Nucleus accumbens (tissue), 56 donors: ENCODE measurements at places on chromosomes 6 and 20.

DNA sequence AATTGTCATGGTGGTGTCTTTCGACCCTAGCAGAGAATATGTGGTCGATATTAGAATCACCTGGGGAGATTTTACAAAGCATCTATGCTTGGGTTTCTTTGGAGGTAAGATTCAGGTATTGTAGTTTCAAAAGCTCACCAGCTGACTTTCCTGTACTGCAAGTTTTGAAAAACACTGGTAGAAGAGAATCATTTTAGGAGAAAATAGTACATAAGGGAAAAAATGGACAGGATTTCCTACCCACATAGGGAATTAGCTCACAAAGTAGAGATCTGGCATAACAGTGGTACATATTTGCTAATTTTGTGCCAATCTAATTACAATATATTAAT, 27.4 kb upstream of the ABT1 start:
- DNase-seq, result no peak

DNA sequence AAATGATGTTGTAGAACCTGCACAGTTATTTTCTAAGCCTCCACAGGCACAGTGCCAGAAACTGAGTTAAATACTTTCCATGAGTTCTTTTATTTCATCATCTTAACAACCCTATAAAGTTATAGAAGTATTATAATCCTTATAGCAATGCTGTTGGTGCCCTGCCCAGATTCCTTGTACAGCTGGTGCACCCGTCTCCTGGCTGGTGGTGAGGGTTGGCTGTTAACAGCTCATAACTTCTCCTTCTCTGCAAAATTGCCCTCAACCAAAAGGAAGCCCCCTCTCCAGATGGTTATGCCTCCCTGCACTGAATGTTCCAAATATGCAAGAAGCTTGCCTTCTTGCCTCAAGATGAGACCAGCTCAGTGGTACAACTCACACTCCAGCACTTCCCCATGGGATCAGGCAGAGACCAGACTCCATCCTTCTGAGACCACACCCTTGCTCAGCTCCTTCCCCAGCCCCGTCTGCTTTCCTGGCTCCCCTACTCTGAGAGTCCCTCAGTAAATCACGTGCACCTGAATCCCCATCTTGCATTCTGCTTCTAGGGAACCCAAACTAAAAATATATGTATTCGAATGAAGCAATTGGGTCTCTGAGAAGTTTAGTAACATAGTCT, 304.4 kb upstream of the PLCB4 start:
- no peak for DNase-seq

DNA sequence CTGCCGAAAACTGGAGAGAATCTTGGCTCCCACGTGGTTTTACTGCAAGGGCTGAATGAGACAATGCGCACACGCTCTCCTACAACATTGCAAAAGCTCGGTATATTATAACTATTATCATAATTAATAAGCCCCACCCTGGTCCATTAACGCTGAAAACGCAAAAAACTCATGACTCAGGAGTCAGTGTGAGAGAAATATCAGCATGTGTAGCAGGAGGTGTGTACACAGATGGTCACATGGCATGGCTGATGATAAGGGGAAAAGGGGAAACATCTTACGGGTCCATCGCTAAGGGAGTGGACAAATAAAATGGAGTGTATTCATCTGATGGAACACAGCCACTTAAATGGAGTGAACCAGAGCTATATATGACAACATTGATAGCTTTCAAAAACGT, 29.2 kb downstream of the CDH22 start:
- DNase-seq, result no peak

DNA sequence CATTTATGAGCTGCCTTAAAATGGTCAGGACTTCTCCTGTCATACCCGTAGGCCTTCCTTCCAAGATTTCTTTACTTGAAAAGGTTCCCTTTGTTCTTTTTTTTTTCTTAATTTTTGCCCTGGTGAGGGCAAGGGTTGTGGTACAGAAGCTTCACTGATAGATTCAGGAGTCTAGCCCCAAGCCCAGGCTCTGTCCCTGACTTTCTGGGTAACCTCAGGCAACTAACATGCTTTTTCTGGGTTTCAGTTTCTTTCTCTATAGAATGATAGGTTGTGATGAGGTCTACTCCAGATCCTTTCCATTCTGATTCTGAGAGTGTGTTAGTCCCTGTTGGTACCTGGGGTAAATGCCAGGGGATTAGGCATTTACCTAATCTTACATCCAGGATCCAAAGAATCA, 21.2 kb downstream of the SNPH start:
- DNase-seq, result no peak

GRCh38 chr6:25392372-25392771, 113.2 kb downstream of the CARMIL1 start:
- DNase-seq, result no peak

GRCh38 chr20:58267389-58268215, 39.1 kb upstream of the ANKRD60 start:
- no peak for DNase-seq

DNA sequence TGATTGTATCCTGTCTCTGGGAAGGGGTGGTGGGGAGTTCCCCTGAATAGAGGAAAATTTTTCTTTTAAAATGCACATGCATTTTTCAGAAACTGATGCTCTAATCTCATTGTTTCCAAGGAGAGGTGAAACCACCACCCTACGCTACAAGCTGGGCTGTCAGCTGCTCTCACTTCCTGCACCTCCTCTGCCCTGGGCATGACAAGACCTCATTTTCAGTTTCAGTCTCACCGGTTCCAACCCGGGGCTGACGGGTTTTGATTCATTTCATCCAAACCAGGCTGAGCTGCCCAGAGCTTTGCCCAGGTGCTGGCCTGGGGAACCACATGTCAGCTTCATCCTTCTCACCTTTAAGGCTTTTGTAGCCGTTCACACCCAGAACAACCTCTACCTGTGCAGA, 99.7 kb downstream of the EYA2 start:
- no peak for DNase-seq

DNA sequence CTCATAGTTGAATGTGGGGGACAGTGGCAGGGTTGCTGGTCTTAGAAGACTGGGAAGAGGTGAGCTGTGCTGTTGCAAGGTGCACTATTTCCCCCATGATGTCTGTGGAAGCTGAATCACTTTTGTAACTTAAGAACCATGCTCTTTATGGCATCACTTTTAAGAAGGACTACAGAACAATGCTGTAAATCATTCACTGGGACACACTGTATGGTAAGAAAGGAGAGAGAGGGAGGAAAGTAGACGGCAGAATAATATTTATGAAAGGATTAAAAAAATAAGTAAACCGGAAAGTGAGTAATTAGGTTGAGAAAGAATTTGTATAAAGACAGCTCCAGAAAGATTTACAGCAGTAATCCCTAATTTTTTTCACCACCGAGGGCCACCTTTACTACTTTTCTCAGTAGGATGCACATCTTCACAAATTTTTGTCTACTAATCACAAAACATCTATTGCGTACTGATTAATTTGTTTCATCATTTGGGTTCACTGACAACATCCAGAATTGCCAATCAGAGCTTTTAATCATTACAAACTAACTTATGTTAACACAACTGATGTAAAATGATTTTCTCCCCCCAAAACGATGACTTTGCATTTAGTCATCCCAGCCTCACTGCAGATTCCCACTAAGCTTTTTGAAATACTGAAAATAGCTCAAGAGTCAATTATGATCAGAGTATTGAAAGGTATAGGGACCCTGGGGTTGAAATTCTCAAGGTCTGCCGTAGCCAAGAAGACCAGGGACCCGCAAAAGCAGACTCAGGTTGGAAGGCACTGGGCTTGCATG, 560.7 kb upstream of the NOX3 start:
- no peak for DNase-seq

DNA sequence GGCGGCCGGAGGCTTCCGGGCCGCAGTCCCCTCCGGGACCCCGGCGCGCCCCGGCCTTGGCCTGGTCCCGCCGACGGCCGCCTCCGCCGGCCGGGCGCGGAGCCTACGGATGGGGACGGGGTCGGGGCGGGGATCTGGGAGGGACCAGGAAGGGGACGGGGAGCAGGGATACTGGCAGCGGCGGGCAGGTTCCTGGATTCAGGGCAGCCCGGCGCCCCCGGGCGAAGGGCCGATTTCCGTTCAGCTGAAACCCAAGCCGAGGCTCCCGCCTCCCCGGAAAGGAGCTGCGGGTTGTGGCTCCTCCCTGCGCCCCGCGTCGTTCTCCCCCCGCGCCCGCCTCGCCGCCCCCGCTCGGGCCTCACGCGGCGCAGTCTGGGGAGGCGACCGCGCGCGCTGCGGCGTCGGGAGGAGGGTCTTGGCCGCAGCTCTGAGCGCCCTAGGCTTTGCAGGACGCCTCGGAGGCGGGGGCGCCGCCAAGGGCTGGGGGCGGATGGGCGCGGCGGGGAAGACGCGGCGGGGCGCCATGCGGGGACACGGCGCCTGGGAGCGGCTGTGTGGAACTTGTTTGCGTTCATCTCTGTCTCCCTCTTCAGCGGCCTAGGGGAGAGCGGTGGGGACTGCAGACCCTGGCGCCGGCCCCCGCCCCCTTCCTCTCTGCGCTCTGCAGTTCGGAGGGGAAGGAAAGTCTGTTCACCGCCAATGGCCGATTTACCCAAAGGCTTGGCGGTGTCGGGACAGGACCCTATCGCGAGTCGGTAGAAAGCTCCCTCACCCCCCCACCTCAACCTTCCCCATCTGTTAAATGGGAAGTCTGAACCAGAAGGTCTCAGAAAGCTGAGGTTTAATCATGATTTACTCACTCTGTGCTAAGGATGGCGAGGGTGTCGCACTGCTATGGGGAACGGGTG, 22.7 kb upstream of the TMEM181 start:
- no peak for DNase-seq
